ENCODE measurements at places on chromosomes 13 and 19. TPM values are rescaled to one million over a fixed set of nuclear protein-coding genes. Genes with fewer than 3 reads are reported as not detected.

Gene MAB21L1
- total RNA-seq, result not detected

Gene VSTM1
- not detected for total RNA-seq

Gene UBE2L5
- not detected for total RNA-seq

Gene PLVAP
- total RNA-seq, result not detected

Gene SNRPA
- 95.4 TPM for total RNA-seq

Gene AKAP8L
- total RNA-seq, result 94.0 TPM

Gene GJA3
- total RNA-seq, result 4.3 TPM

Gene ZNF667
- total RNA-seq, result not detected

Gene CDK8
- 9.4 TPM for total RNA-seq

Gene ZNF714
- total RNA-seq, result 6.8 TPM

Gene CEACAM8
- not detected for total RNA-seq

Gene NAPSA
- 3.6 TPM for total RNA-seq

Gene NLRP5
- not detected for total RNA-seq

Gene TEX26
- total RNA-seq, result not detected

Gene CRLF1
- total RNA-seq, result 1.1 TPM
